ENCODE measurements at places on chromosomes 1 and 21.

DNA sequence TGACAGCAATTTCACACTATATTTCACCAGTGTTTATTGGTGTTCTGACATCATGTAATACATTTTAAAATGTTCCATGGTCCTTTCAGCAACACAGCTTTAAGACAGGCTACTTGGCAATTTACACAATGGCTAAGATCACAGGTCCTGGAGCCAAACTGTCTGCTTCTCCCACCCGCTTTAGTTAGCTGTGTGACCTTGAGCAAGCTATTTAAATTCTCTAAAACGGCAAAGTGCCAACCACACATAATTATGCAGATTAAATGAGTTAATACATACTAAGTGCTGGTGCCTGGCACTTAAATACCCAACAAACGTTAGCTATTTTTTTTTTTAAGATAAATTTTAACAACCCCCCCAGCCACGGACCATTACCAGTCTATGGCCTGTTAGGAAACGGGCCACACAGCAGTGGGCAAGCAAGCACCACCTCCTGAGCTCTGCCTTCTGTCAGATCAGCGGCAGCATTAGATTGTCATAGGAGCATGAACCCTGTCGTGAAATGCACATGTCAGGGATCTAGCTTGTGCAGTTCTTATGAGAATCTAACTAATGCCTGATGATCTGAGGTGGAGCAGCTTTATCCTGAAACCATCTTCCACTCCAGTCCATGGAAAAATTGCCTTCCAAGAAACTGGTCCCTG lies 26.9 kb downstream of the SOD1 start:
- no peak for DNase-seq

GRCh38 chr21:40846103-40846502 lies 855 bp downstream of the DSCAM start:
- DNase-seq, result no peak

DNA sequence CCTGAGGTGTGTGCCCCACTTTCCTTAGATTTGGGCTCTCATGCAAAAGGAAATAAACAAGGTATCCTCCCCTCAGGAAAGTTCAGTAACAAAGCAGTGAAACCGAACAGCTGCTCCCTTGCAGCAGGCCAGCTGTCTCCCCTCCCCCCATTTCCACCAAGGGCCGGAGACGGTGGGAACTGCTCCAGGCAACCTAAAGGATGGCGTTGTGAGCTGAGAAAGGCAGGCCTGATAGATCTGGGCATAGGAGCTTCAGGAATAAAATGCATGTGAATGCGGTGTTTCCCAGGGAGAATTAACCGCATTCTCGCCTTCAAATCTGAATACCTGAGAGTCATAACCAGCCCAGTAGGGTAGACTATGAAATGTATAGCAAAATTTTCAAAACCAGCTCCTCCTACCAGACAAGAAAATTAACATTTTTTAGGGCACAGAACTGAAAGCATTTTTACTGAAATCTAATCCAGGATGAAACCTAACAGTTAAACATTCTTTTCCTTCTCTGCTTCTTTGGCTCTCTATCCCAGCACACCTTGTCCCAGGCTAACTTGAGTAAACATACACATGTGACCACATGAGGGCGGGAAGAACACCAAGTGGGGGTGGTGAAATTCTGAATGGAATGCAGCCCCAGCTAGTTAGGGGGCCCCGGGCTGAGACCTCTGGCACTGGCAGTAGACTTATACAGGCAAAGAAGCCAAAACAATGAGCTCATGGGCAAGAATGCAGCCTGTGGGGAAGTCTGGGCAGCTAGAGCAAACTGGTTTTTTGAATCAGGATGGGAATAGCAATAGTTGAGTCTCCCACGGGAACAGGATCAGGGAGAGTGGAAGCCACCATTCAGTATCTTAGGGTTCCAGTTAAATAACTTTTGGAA lies 11.5 kb downstream of the MCL1 start:
- DNase-seq, result peak; percentile 64

DNA sequence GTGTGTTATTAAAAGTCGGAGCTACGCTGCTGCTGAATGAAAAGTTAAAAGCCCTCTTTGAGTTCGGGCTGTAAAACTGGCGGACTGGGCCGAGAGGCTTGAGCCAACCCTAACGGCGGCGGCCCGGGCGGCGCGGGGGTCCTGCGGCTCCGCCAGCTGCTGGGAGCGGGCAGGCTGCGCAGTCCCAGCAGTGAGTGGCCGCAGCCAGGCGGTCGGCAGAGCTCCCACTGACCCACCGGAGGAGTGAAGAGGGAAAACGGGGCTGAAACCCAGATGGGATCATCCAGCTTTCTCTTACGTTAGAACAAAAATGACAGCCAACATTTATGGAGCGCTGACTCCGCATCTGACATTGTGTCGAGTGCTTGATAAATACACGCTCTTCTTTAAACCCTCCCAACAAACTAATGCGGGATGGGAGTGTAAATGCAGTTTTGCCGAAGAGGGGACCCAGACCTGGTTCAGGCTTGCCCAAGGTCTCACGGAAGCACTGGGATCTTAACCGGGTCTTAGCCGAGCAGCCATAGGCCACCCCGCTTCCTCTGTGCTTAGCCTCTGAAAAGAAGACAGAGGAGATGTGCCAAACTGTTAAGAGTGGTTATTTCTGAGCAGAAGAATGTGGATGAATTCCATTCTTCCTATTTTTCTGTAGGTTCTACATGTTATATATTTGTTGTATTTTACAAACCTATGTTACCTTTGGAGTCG lies 3.5 kb downstream of the GRHL3 start:
- DNase-seq, result no peak

GRCh38 chr1:25030674-25031589 lies 100.9 kb upstream of the RUNX3 start:
- DNase-seq, result peak; percentile 79

DNA sequence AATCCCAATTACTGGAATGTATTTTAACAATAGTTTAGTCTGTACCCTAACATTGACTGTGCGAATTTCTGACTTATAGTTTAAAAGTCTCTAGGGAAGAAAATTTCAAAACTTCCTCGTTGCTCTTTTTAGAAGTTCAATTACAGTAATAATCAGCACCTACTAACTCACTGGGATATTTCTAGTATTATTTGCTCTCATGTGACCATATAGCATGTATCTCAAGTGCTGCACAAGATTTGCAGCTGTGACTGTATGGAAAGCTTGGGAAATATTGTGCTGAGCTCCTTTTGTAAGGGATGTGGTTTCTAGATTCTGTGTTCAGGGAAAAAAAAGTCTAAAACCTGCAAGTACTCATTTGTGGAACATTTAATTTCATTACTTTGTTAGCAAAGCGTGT lies 153.1 kb downstream of the ST6GALNAC3 start:
- no peak for DNase-seq

DNA sequence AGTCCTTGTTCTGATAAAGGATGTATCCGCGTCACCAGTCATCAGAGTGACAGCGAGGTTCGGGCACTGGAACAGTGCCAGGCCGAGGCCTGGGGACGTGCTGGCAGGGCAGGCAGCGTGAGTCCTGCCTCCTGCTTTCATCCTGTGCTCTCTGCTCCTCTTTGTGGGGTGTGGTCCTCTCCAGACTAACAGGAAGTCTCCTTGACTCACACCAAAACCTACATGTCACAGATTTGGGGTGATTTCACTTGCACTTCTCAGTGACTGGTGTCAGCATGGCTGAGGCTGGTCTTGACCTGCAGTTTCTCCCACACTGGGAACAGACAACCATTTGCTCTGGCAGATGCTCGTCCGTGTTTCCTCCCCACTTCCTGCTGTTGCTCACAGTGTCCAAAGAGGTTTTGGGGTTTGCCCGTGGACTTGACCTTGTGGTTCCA lies 8.8 kb upstream of the NLRP3 start:
- peak; percentile 91 for DNase-seq

- DNase-seq, result no peak
Observed at GRCh38 chr1:51268634-51269033, 32.6 kb downstream of the RNF11 start.

- no peak for DNase-seq
Observed at GRCh38 chr1:221013691-221014660, 134.7 kb downstream of the HLX start.

- DNase-seq, result no peak
Observed at GRCh38 chr1:201169971-201170532, 15.8 kb upstream of the TMEM9 start.
